ENCODE measurements at places on chromosomes 12 and 14.

DNA sequence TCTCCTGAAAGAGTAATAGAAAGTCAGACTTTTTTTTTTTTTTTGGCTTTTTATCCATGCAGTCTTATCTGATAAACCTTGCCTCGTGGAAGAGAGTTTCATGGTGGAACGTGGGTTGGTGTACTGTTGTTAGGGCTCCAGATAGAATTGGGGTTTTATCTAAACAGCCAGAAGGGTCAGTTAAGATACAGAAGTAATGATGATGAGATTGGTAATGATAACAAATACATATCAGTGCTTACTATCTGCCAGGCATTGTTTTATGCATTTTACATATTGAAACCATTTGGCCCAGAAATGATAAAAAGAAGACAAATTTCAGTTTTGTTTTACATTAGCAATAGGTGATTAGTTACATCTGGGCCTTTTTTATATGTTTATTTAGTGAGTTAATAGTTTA is 372.8 kb upstream of the PRICKLE1 start:
- no peak for DNase-seq

- DNase-seq: peak; percentile 25
Observed at GRCh38 chr12:120971299-120972180, 6.8 kb upstream of the HNF1A start.

DNA sequence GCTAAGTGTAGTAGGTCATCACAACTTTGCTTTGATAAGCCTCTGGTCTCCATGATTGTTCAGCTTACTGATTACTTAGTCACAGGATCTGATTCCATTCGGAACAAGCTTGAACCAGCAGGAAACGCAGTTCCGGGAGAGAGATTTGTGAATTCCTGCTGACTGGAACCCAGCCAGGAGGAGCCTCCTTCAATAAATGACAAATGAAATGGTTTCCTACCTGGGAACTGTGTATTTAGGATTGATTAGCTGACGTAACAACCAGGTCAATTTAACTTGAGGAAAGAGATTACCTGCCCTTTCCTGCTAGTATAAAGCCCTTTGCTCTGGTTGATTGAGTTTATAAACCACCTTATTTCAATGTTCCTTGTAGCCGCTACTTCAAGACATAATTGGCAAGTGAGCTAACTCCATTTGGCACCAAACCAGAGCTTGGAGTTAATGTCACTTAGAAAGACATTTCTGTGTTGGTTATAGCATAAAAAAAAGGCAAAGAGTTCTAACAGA is 35.1 kb upstream of the KCNH3 start:
- DNase-seq: no peak

- DNase-seq: no peak
Observed at GRCh38 chr12:47139000-47139681, 59.4 kb upstream of the AMIGO2 start.

DNA sequence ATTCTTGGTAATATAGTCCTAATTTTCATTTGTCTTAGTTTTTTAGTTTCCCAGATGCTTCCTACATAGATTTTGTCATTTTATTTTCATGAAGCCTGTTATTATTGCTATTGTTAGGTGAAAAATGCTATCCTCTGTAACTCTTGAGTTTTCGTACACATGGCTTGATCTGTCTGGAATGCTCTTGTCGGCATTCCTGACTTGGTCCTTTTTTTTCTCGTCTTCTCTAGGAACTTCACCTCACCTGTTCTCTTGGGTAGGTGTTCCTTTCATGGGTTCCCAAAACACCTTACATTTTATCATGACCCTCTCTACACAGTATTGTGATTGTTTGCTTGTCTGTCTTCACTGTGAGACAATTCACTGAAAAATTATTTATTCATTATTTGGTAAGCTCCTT is 267.4 kb downstream of the TMTC2 start:
- DNase-seq: no peak

Measured in COR-L47 (cell line).